ENCODE measurements at places on chromosomes 1 and 21.
A peak's percentile ranks its signal among the peaks of the same experiment; 100 is the strongest.

- DNase-seq: no peak
These were observed 846.5 kb upstream of the ADAMTS5 start for GRCh38 chr21:27813344-27813743.

GRCh38 chr1:177859572-177859971 lies 110.3 kb downstream of the SEC16B start:
- no peak for DNase-seq

- no peak for DNase-seq
These were observed 2.8 kb upstream of the LSM10 start for GRCh38 chr1:36400514-36400824.

- DNase-seq: no peak
These were observed 69.2 kb upstream of the ERG start for GRCh38 chr21:38567335-38567969.

- no peak for DNase-seq
These were observed 203.8 kb downstream of the RWDD3 start for GRCh38 chr1:95437781-95438180.

GRCh38 chr1:12276225-12276624 lies 46.4 kb downstream of the VPS13D start:
- DNase-seq: peak; percentile 32

DNA sequence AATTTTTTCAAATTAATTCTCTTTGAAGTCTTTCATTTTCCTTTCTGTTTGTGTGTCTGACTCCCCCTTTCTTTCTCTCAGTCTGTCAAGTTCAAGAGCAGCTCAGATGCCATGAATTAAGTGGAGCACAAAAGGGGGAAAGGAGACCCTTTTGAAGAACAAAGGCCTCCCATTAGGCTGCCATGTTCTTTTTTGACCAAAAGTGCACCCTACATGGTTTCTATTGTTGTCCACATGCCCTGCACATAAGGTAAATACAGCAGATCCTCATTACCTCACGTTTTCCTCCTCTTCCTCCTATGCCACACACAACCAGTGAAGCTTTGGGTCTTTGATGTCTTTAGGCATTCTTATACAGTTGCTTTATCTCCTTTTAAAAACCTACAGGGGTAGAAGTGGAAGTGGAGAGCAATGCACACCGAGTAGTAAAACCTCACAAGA lies 47.7 kb downstream of the POU2F1 start:
- no peak for DNase-seq

DNA sequence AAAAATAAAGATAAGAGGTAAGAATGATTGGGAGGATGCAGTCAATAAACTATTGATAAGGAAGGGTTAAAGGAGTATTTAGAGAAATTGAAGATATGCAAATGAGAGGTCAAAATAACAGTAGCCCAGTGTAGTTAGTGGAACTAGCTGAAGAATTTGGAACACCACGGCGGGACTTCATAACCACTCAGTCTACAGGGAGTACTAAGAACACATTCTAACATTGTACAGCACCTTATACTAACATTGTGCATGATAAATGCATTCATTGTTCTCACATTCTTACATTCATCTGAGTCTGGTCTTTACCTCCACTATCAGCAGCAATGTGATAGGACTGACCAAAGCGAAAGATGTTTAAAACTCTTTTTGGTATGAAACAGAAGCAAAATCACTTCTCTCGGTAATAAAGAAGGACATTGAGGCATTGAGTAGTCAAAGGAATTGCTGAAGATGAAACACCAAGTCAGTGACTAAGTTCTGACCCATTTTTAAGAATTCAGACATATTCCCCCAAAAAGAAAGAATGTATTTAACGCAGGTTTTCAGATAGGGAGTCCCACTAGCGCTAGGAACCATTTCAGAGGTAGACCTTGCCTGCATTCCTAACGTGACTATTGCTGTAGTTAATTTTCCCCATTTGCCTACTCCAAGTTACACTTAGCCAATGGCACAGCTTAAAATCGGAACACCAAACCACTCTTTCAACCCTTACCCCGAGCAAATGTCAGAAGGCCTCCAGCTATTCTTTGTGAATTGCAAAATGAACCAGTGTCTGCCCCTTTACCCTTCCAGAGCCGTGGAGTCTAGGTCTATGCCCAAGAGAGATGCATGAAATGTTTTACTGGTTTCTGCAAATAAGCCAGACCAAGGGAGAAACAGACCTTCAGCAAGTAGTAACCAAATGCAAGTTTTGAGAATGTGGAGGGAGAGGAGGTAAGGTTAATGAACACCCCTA lies 108.8 kb upstream of the IRF2BP2 start:
- no peak for DNase-seq

GRCh38 chr1:71357708-71358107 lies 276.9 kb upstream of the ZRANB2 start:
- DNase-seq: peak; percentile 28

GRCh38 chr1:147185432-147185831 lies 13.2 kb upstream of the PRKAB2 start:
- no peak for DNase-seq

- no peak for DNase-seq
These were observed 437.1 kb downstream of the PLPP3 start for GRCh38 chr1:56142301-56142700.

DNA sequence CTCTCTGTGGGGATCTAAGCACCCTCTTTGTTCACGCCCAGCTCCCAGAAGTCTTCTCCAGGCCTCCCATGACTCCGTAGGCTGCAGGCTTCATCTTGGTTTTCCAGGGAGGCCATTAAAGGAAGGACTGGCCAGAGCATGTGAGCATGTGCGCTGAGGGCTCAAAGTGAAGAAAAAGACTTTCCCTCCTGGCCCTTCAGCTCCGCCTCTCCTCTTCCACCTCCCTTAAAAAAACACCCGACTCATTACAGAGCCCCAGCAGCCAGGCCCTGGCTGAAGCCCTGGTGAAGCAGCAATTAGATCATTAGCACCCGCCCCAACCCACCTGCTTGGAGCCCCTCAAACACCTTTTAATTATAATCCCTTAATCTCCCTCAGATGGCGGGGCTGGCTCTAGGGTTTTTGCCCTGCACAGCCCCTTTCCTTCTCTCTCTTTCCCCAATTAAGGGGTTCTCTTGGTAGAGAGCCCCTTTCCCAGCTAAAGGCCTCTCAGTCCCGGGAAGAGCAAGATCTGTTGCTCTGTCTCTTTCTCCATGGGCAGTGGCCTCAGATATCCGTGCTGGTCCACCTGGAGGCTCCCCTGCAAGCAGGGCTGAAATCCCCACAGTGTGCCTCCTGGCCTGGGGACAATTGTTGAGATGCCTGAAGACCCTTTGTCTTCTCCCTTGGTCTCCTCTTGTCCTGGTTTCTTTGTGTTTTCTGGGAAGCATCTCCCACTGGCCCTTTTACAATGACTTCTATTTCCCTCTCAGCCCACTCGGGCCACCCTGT lies 30.5 kb downstream of the RHBG start:
- DNase-seq: no peak

- no peak for DNase-seq
These were observed 3.3 kb downstream of the CLCNKB start for GRCh38 chr1:16046842-16047241.

GRCh38 chr1:155176544-155177071 lies 3.0 kb downstream of the TRIM46 start:
- DNase-seq: peak; percentile 99

DNA sequence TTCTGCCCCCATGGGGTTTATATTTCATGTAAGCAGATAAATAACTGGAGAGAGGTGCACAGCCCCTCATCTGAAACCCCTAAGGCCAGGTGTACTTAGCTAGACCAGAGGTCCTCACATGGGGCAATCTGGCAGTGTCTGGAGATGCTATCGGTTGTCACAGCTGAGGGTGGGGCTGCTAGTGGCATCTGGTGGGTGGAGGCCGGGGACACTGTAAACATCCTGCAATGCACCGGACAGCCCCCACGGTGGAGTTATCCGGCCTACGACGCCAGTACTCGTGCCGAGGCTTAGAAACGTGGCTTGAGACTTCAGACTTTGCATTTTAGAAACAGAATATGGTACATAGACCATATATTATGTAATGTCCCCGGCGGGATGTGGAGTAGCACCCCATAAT lies 186.5 kb upstream of the VAMP3 start:
- no peak for DNase-seq

DNA sequence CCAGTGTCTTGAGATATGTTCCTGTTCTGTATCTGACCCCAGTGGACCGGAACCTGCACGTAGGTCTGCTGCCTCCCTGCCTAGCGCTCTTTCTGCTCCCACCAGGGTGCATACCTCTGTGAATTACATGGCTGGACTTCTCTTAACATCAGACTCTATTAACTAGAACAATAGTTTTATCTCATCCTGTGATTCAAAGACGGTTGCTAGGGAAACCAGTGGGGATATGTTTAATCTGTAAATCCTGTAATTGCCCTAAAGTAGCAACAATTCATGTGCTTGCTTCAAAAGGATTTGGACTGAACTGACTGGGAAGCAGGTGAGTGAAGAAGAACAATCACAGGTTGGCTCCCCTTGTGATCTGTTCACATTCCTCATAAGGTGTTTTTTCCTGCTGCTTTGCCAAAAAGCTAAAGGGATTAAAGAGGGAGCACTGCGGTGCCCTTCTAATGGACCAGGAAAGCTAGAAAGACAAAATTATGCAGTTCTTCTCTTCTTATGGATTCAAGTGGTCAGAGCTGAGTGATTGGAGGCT lies 52.7 kb upstream of the DIRAS3 start:
- DNase-seq: no peak

DNA sequence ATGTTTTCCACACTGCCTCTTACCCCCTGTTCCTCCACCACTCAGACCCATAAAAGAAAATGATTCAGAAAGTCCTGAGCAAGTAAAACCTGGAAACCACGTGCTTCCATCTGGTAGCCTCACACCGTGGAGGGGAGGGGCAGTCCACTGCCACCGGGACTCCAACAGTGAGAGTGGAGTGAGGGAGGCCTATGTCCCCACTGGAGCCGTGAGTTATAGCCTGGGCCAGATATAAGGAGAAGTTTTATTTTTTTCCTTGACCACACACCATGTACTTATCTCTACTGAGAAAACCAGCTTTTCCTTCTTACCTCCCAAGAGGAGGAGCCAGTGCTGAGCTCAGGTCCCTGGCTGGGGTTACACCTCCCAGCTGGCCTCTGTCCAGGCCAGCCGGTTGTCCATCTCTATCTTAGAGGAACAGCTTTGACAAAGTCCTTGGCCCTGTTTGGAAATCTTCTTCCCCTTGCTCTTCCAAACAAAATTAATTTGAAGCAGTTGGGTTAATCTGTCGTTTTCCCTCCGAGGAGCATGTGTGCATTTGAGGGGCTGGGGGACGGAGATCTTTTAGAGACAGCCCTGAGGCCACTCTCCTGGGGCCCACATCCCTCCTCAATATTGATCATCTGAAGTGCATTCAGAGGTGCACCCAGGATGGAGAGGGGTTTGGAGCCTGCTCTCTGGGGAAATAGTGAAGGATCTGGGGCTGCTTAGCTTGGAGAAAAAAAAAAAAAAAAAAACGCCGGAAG lies 49.1 kb upstream of the SERBP1 start:
- DNase-seq: no peak
